Suprapubic skin (tissue), 4 donors: ENCODE measurements at places on chromosomes 11 and 22. TPM values are rescaled to one million over a fixed set of nuclear protein-coding genes. Genes with fewer than 3 reads are reported as not detected.

DNA sequence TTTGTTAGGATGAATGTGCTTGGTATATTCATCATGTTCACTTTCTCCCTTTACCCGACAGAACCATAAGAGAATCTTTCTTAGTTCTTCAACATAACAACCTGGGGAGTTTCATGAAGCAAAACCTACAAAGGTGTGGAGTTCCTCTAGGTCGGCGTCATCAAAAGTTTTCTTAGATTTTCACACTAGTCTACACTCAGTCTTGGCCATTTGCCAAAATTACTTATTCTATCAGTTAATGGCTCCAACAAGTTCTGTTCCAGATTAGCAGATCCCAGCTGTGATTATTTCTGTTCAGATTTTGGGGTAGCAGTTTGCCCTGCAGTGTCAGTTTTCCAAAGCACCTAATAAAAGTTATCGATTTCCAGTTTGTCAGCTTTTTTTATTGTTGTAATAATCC lies 935.8 kb upstream of the RAG2 start:
- no peak for DNase-seq

GRCh38 chr11:80980227-80980626 lies 1539.4 kb upstream of the TENM4 start:
- DNase-seq: no peak

GRCh38 chr11:60757231-60757800 lies 649 bp downstream of the MS4A15 start:
- no peak for DNase-seq

Gene RBFOX2
- total RNA-seq: 66.8 TPM

Gene PLAAT5
- total RNA-seq: 0.38 TPM

Gene CASP12
- total RNA-seq: not detected

Gene GNG3
- not detected for total RNA-seq
